ENCODE measurements at places on chromosomes 3 and 15.

- H3K4me3 ChIP-seq = no peak overlapping the region
- H3K27me3 ChIP-seq = peaks cover 3% of the 10 kb centered on the region
Measured at GRCh38 chr3:33173103-33173502, 45.5 kb downstream of the SUSD5 start.

DNA sequence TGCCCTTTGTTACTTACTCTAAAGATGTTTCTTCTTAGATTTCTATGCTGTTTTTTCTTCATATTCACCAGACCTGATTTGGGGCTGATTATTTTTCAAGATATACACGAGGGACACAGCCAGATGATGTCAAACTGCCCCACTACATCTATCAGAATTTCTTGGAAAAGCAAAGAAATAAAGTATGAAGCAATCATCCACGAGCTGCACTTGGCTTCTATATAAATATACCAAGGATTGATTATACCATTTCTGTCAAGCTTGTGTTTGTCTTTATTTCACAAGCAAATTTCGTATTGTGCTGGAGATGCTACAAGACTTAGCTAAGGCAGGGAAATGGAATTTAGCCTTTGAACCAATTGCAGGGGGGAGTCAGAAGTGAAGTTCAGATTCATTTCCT lies 715.1 kb upstream of the NR2F2 start:
- H3K4me3 ChIP-seq = no peak overlapping the region
- H3K4me1 ChIP-seq = peaks cover 52% of the 10 kb centered on the region
- no peak for DNase-seq
- peaks cover 11% of the 10 kb centered on the region for H3K36me3 ChIP-seq

GRCh38 chr3:103847081-103848062 lies 1412.6 kb downstream of the ZPLD1 start:
- H3K36me3 ChIP-seq = no peaks in the 10 kb centered on the region
- H3K27ac ChIP-seq = no peak overlapping the region
- H3K4me3 ChIP-seq = no peak overlapping the region
- peaks cover 1% of the 10 kb centered on the region for H3K27me3 ChIP-seq

DNA sequence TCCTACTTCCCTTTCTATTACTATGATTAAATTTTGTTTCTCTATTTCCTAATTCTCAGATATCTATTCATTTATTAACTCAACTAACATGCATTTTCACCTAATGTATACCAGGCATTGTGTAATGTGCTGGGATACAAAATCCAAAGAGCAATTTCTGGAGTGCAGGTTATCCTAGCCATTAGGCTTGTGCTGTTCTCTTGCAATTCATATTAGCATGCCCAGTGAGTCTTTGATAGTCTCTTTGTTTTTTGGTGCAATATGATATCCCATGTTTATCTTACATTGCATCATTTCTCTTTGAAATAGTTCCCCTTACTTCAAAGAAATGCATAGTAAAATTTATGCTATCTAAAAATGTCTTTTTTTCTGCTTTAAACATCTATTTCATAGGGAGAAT lies 13.9 kb upstream of the DPPA4 start:
- H3K36me3 ChIP-seq = no peaks in the 10 kb centered on the region
- H3K4me3 ChIP-seq = no peak overlapping the region
- H3K4me1 ChIP-seq = peaks cover 38% of the 10 kb centered on the region
- no peak for DNase-seq
- H3K27ac ChIP-seq = no peak overlapping the region

DNA sequence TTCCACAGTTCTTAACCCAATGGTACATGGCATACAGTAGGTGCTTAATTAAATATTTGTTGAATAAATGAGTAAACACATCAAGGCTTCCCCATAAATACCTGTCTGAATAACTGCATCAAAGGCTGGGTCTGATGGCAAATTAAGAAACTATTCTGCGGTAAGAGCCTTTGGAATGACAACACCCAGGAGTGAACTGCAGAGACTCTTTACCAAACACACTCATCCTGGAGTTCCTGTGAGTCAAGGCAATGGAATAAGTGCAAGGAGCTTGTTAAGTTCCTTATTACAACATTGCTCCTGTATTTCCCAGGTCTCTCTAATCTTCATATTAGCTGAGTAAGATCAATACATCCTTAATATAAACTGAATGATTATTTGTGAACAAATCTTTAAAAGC lies 119.9 kb upstream of the STT3B start:
- H3K27ac ChIP-seq = no peak overlapping the region
- no peak overlapping the region for H3K4me3 ChIP-seq

DNA sequence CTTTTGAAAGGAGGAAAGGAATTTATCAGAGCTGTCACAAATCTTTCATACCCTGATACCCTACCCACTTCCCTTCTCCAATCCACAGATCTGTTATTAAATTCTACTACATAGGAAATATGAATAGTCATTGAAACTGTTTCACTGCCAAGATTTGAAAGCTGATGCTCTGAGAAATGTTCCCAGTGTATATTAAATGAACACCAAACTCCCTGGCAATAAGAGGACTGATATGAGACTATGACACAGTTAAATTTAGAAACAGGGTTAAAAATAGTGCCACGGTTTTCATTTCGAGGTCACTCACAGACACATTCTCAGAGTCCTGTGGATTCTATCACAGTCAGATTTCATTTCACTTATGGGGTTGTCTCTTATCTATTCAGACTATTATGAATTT lies 27.2 kb upstream of the GBE1 start:
- no peak overlapping the region for H3K27ac ChIP-seq
- DNase-seq = no peak
- H3K4me1 ChIP-seq = no peaks in the 10 kb centered on the region
- peaks cover 8% of the 10 kb centered on the region for H3K27me3 ChIP-seq

DNA sequence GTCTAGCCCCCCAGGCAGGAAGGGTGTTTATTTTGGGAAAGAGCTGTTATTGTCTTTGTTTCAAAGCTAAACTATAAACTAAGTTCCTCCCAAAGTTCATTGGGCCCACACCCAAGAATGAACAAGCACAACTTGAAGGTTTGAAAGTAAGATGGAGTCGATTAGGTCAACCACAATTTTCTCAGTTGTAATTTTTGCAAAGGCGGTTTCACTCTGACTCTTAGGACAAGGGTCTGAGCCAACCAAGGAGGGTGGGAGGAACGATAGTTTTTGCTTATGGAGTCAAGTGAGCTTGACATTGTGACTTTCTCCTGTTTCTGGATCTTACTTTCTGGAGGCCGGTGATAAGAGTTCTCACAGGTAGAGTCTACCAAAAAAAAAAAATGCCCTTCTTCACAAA lies 5.8 kb upstream of the ZNF770 start:
- peaks cover 26% of the 10 kb centered on the region for H3K27me3 ChIP-seq
- no peaks in the 10 kb centered on the region for H3K36me3 ChIP-seq
- peaks cover 6% of the 10 kb centered on the region for H3K4me1 ChIP-seq
- no peak overlapping the region for H3K4me3 ChIP-seq
- no peak for DNase-seq
- no peak overlapping the region for H3K27ac ChIP-seq

- DNase-seq = no peak
- H3K27ac ChIP-seq = peak overlapping the region; percentile 68
- peaks cover 9% of the 10 kb centered on the region for H3K27me3 ChIP-seq
- H3K4me1 ChIP-seq = peaks cover 73% of the 10 kb centered on the region
Measured at GRCh38 chr15:40055576-40056293, 16.8 kb upstream of the SRP14 start.

DNA sequence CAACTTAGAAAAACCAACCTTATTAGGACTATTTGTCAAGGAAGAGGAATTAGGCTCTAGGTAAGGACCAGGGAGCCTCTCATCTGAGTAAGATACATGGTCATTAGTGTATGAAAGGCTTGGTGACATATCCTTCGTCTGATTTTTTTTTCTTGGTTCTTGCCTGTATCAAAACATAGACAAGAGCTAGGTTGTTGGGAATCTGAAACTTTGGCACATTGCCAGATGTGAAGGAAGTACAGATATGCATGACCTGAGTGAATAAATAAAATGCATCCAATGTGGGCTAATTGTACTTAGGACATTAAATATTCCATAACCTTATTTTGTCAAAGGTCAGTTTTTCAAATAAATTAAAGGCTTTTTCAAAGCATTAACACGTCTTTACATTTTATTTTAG lies 151.8 kb downstream of the SYNPR start:
- no peak for DNase-seq
- H3K4me1 ChIP-seq = no peaks in the 10 kb centered on the region
- no peaks in the 10 kb centered on the region for H3K27me3 ChIP-seq
- no peak overlapping the region for H3K4me3 ChIP-seq
- H3K27ac ChIP-seq = no peak overlapping the region

DNA sequence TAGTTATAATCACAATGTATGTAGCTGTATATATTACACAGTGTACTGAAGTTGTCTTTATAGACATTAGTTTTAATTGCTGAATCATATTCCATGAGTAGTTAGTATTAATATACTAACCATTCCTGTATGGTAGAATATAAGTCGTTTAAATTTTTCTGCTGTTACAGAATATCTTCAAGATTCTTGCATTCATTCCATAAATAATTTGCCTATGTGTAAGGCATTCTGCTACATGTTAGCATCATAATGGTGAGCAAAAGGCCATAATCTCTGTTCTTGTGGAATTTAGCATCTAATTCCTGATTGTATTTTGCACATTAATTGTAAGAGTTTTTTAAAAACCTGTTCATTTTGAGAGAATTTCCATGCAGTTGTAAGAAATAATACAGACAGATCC lies 14.1 kb downstream of the GYG1 start:
- peaks cover 20% of the 10 kb centered on the region for H3K4me1 ChIP-seq
- H3K36me3 ChIP-seq = peaks cover 15% of the 10 kb centered on the region
- H3K4me3 ChIP-seq = no peak overlapping the region
- H3K27ac ChIP-seq = no peak overlapping the region
- DNase-seq = no peak
- H3K27me3 ChIP-seq = no peaks in the 10 kb centered on the region

GRCh38 chr15:34065261-34065660 lies 26.3 kb upstream of the AVEN start:
- no peak overlapping the region for H3K4me3 ChIP-seq
- no peaks in the 10 kb centered on the region for H3K4me1 ChIP-seq
- DNase-seq = no peak
- H3K27me3 ChIP-seq = peaks cover 8% of the 10 kb centered on the region
- no peaks in the 10 kb centered on the region for H3K36me3 ChIP-seq

DNA sequence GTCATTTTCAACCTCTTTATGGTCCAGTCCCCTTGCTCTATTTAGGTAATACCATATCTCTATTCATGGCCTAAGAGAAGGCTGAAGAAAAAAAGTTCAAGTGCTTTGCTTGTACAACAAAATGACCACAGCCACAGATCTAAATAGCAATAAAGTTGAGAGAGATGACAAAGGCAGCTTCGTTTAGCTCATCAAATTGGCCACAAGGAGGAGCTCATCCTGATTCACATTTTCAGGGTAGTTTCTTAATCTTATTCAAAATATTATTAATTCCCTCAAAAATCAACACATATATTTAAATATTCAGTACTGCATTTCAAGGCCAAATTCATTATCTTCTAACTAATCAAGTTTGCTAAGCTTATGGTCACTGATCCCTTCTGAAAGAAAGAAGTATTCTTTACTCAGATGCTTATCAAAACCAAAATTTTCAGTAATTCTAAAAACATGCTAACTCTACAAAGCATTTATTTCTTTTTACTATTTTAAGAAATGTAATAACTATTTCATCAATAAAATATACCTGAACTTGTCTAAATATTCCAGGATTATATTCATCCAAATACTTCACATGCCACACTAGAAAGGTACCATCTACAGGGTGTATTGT lies 85.5 kb downstream of the DMXL2 start:
- DNase-seq = no peak
- H3K27ac ChIP-seq = no peak overlapping the region
- no peaks in the 10 kb centered on the region for H3K27me3 ChIP-seq
- H3K4me1 ChIP-seq = no peaks in the 10 kb centered on the region
- H3K36me3 ChIP-seq = peaks cover 13% of the 10 kb centered on the region

- H3K4me1 ChIP-seq = no peaks in the 10 kb centered on the region
- no peak for DNase-seq
- no peaks in the 10 kb centered on the region for H3K27me3 ChIP-seq
- H3K27ac ChIP-seq = no peak overlapping the region
Measured at GRCh38 chr3:158452334-158452733, 118.7 kb upstream of the MLF1 start.

DNA sequence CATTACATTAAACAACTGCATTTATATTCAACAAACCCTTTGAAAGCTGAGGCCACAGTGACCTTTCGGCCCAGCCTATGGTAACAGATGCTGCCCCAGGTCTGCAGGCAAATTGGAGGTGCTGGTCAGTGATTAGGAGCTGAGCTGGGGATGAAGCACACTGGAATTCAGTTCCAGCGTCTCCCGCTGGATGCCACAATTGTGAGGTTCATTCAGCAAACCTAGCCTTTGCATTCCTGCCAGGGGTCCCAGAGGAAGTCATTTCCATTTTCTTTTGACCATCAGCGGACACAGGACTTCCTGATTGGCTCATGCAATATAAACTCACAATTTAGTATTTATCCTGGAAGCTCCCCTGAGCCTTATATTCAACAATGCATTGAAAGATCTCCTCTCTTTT lies 89.5 kb downstream of the IL20RB start:
- no peak overlapping the region for H3K27ac ChIP-seq
- no peaks in the 10 kb centered on the region for H3K36me3 ChIP-seq
- no peak for DNase-seq
- H3K4me1 ChIP-seq = peaks cover 11% of the 10 kb centered on the region

GRCh38 chr15:78212546-78213424 lies 21.6 kb downstream of the ACSBG1 start:
- peaks cover 13% of the 10 kb centered on the region for H3K27me3 ChIP-seq
- H3K4me1 ChIP-seq = peaks cover 60% of the 10 kb centered on the region
- no peak overlapping the region for H3K27ac ChIP-seq
- H3K36me3 ChIP-seq = no peaks in the 10 kb centered on the region
- peak overlapping the region; percentile 10 for H3K4me3 ChIP-seq
- peak; percentile 28 for DNase-seq

DNA sequence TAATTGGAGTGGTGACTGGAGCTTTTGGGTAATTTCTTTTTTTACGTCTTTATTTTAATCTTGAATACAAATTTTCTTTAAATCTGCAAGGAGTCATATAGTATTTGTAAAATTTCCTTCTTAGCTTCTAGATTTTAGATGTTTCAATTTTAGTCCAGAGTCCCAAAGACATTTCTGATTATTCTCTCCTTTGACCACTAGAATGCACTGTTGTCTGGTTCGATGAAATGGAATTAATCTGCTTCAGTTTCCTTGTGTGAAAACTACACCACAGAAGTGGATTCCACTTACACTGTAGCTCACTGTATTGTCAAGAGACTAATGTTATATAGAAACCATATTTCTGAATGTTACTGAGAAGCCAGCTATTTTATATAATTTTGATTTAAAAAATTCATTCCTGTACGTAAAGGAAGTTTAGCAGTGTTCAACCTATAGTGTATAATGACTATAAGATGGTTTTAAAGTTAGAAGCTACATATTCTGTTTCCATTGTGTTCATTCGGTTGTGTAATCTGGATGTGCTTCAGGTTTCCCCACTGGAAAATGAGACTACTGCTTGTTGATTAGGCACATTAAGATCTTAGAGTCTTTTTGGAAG lies 6.1 kb downstream of the GRAMD1C start:
- H3K27ac ChIP-seq = no peak overlapping the region
- H3K36me3 ChIP-seq = no peaks in the 10 kb centered on the region
- no peak overlapping the region for H3K4me3 ChIP-seq
- no peaks in the 10 kb centered on the region for H3K4me1 ChIP-seq
- DNase-seq = no peak
